NCI-H524 (cell line): ENCODE measurements at places on chromosomes 7 and 10.

GRCh38 chr7:69782917-69783684 lies 184.8 kb downstream of the AUTS2 start:
- DNase-seq = peak; percentile 88

- no peak for DNase-seq
These were observed 226.1 kb upstream of the SHH start for GRCh38 chr7:156038345-156038744.

GRCh38 chr10:43322331-43322730 lies 49.1 kb upstream of the FXYD4 start:
- no peak for DNase-seq

GRCh38 chr10:33638374-33638773 lies 303.9 kb upstream of the NRP1 start:
- DNase-seq = no peak

- DNase-seq = no peak
These were observed 65.1 kb downstream of the SLC37A3 start for GRCh38 chr7:140333223-140333622.

DNA sequence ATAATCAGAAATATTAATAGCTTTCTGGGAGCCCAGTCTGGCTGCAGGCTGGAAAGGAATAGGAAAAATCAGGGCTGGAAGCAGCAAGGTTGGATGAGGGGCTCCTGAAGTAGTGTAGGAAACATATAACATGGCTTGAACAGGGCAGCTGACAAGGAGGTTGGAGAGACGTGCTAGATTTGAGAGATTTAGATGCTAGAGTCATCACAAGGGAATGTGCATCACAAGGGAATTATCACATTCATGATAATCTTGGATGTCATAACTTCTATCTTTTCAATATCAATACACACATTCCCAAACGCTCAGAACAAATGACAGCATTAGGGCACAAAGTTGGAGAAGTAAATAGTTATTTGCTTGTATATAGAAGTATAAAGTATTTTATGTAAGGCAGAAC lies 120.9 kb upstream of the EGFR start:
- no peak for DNase-seq

DNA sequence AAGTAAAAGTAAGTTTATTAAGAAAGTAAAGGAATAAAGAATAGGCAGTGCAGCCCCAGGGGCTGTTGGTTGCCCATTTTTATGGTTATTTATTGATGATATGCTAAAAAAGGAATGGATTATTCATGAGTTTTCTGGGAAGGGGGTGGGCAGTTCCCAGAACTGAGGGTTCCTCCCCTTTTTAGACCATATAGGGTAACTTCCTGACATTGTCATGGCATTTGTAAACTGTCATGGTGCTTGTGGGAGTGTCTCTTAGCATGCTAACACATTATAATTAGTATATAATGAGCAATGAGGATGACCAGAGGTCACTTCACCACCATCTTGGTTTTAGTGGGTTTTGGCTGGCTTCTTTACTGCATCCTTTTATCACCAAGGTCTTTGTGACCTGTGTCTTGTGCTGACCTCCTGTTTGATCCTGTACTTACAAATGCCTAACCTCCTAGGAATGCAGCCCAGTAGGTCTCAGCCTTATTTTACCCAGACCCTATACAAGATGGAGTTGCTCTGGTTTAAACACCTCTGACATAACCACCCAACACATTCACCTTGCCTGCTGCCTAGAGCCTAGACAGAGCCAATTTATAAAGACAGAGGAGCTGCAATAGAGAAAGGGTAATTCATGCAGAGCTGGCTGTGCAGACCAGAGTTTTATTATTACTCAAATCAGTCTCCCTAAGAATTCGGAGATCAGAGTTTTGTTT lies 10.9 kb upstream of the ERCC6 start:
- DNase-seq = no peak

- no peak for DNase-seq
These were observed 133.1 kb downstream of the SVIL start for GRCh38 chr10:29501692-29502091.

GRCh38 chr10:86290933-86291615 lies 75.5 kb downstream of the GRID1 start:
- DNase-seq = no peak

DNA sequence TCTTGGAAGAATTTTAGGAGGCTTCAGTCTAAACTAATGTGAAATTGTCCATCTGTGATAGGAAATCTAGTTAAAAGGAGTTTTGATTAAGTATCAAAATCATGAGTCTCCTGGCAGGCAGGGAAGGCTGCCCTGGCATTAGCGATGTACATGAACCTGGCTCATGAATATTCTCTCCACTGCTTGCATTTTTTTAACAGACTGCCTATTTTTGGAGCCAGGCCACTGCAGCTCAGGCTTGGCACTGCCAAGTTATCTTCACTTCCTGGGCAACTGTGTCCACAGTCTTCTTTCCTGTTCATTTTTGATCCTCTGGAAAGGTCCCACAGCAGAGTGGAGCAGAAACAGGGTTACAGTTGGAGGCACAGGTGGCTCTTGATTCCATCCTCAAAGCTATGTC lies 7.0 kb downstream of the GPR26 start:
- DNase-seq = no peak

GRCh38 chr10:68302871-68303270 lies 29.0 kb upstream of the HNRNPH3 start:
- no peak for DNase-seq

DNA sequence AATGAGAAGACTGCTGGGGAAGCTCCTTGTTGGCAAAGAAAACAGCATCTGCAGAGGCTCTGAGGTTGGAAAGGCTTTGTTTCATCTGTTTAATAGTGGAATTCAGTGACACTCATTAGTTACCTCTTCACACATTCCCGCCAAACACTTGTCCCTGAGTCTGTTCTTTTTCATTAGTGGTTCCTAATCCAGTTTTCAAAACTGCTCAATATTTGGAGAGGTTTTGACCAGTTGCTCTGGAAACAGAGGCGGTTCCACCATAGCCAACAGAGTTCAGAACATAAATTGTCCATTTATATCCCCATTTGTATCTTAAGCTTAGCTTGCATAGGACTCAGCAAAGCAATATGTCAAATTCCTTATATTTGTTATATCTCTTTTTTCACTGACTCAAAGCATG lies 754.6 kb downstream of the AUTS2 start:
- DNase-seq = peak; percentile 85

GRCh38 chr10:24951201-24952142 lies 934 bp downstream of the PRTFDC1 start:
- peak; percentile 28 for DNase-seq

DNA sequence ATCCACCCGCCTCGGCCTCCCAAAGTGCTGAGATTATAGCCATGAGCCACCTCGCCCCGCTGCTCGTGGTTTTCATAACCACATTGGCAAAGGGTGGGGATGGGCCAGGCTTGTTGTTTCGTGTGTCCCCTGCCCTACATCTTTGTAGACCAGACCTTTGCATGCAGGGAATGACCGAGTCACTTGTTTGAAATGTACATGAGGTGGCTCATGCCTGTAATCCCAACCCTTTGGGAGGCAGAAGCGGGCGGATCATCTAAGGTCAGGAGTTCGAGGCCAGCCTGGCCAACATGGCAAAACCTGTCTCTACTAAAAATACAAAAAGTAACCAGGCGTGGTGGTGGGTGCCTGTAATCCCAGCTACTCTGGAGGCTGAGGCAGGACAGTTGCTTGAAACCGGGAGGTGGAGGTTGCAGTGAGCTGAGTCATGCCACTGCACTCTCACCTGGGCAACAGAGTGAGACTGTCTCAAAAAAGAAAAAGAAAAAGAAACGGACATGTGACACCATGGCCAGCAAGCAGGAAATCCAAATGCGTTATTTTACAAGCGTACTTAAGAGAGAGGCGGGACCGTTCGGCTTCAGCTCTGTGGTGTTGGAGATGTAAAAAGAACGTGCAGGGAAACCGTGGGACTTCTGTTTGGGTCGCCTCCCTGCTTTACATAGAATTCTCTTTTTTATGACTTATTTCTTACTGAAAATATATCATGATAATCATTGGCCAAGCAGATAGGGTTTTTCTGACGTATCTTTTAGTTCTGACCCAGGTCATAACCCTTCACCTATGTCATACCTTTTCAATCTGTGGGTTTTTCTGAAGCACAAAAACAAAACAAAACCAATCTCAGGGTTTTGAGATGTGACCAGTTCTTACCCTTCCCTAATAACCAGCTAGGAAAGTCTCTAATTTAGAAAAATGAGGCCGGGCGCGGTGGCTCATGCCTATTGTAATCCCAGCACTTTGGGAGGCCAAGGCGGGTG lies 45.1 kb downstream of the WIPI2 start:
- DNase-seq = no peak

DNA sequence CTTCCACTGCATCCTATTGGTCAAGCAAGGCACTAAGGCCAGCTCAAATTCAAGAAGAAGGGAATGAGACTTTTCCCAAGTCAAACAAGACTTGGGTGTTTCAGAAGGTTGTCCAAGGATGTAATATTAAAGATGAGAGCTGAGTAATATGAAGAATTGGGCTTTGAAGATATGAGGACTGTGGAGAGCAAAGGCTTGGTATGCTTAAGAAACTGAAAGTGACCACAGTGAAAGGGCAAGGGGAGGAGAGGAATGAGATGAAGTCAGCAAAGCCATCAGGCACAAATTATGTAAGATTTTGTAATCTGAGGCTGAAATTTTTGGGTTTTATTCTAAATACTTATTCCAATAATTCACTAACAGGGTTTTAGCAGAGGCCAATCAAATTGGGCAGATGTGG lies 38.6 kb upstream of the NPY start:
- DNase-seq = no peak

- no peak for DNase-seq
These were observed 103.9 kb downstream of the FGFR2 start for GRCh38 chr10:121494296-121494695.
